ENCODE measurements at places on chromosomes 1 and 21.

GRCh38 chr1:178954325-178954690, 71.4 kb upstream of the FAM20B start:
- no peak for DNase-seq

GRCh38 chr1:65698590-65698989, 94.1 kb upstream of the PDE4B start:
- DNase-seq: no peak

- DNase-seq: no peak
Measured at GRCh38 chr1:83620016-83620415, 378.9 kb downstream of the TTLL7 start.

GRCh38 chr1:103517380-103518047, 8.0 kb upstream of the RNPC3 start:
- no peak for DNase-seq

- no peak for DNase-seq
Measured at GRCh38 chr1:12524266-12524665, 93.7 kb downstream of the DHRS3 start.

- DNase-seq: peak; percentile 26
Measured at GRCh38 chr1:181134543-181135436, 46.3 kb downstream of the IER5 start.

DNA sequence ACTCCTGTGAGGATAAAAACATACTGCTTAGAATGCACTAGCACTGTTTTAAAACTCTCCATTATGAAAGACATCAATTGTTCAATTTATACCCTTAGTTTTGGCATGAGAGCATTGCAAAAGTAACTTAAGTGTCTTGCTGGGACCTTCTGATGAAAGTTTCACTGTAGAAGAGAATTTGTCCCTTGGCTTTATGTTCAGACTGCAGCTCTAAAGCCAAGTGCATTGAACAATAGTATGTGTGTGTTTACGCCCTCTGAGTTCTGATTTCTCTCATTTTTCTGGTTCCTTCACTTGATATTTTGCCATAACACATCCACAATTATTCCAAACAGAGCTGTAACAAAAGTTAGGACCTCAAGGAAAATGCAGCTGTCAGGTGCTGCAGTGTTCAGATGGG, 474.6 kb downstream of the DISC1 start:
- no peak for DNase-seq

Measured in heart right ventricle (tissue), 16 donors.